ENCODE measurements at places on chromosomes 11 and 22.

GRCh38 chr11:121561240-121561639 is 108.5 kb upstream of the SORL1-AS1 start:
- no peak for DNase-seq

DNA sequence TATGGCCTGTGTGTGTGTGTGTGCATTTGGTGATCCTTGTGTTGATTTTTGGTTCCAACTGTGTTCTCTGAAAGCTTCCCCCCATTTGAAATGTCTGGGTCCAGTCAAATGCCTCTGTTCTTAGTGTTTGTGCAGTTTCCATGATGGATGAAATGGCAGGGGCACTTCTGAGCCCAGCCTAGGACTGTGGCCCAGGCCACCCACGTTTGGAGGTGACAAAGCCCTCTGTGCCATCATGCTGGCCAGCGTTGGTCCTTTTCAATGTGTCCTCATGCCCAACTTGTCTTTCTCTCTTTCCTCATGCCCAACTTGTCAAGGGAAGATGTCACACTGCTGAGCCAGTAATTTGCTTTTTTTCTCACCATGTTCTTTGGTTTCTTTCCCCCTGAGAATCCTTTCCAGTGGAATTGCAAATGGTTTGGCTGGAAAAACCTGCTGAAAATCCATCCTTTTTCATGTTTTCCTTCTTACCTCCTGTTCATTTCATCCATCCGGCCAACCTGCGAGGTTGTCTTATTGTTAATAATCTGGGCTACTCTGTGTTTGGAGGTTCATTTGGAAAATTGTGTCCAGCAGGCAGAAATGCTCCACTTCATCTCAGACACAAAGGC is 113.7 kb upstream of the NAV2 start:
- no peak for DNase-seq

DNA sequence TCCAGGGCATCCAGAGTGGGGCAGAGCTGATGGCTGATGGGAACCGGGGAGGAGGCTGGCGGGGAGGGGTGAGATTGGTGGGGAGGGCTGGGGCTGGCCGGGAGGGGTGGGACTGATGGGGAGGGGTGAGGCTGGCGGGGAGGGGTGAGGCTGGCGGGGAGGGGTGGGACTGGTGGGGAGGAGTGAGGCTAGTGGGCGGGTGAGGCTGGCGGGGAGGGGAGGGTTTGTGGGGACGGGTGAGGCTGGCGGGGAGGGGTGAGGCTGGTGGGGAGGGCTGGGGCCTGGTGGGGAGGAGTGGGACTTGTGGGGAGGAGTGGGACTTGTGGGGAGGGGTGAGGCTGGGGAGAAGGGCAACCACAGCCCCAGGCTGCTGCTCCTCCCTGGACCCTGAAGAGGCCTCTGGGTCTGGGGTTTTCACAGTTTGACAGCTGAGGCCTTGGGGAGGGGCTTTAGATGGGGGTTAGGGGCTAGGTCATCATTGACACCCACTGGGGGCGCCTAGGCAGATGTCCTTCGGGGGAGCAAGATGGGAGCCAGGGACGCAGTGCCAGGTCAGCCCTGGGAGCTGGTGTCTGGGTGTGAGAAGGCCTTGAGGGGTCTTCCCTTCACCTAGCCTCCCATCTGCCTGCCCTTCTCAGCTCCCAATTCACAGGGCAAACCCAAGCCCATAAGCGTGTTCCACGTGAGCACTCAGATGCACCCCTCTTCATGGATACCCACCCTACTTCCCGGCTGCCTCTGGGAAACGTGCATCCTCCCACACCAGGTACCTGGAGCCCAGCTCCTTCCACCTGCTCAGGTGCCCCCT is 26.7 kb downstream of the PARVG start:
- no peak for DNase-seq

- no peak for DNase-seq
Observed at GRCh38 chr11:99015634-99016454, 4.9 kb upstream of the CNTN5 start.

DNA sequence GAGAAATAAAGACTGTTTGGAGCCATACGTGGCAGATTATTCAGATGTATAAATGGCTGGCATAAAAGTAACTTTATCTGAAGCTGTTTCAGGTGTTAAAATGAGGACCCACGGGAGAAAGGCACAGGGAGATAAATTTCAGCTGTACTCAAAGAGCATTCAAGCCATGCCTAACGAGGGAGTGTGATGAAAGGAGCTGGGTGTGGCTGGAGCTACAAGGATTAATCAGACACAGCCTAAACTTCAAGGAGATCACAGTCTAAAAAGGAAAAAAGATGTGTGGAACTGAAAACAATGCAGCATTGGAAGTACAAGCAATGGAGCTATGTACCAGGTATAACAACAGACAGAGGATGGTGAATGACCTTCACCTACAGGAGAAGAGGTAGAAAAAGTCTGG is 120.8 kb upstream of the APOA1 start:
- DNase-seq = no peak

DNA sequence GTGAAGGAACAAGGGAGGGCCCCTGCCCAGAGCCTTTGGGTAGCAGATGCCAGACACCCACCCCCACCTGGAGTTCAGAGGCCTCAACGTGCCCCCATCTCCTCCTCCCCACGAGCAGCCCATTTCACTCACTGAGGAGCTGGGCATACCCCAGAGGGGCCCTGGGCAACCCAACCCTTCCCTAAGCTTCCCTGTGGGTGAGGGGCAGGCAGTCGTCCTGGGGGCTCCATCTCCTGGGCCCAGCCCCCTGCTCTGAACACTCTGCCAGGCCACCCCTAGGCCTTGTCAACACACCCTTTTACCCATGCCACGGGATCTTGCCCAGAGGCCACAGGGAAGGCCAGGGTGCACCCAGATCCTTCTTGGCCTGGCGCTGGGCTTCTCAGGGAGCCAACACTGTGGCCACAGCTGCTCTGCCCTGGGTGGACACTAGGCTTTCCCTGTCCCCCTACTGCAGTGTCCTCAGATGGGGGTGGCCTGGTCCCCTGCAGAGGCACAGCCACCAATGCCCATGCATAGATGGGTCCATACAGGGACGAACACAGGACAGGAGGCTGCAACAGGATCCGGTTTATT is 3.4 kb downstream of the SLC25A1 start:
- no peak for DNase-seq

DNA sequence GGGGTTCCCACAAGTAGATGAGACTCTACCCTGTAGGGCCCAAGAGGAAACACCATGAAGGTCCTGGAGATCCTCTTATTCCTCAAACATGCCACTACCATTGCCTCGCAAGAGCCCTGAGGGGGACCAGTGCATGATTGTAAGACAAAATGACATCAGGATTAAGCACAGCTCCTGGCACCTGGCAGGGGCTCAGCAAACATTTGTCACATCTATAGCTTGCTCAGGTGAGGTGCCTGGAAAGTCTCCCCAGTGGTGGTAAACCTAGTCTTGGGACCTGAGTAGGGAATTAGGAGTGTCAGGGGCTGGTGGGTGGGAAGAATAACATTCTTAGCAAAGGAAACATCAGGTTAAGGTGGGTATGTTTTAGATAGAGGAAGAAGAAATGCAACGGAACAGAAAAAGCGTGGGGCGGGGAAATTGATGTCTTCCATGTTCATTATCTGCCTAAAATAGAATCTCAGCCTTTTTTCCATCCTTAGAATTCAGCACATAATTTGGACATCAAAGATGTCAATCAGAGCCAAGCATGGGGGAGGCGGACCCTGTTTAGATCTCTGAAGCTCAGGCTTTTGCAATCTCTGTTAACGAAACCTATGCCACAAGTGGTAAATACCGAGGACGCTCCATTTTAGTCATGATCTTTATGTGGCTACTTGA is 924 bp downstream of the YPEL1 start:
- no peak for DNase-seq

GRCh38 chr11:27902981-27903624 is 202.8 kb upstream of the BDNF start:
- no peak for DNase-seq

DNA sequence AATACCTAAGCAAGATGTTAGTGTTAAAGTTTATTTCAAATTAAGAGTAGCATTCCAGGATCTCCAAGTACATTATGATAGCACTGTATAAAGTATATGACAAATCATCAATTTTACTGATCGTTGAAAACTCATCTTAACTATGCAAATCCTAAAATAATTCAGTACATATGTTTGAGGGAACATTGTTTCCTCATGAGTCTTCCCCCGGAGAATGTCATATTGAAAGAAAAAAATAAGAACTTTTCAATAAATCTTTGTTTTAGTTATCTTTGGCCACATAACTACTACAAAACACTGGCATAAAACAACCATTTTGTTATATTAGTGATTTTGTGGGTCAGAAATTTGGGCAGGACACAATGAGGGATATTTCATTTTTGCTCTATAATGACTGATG is 135.4 kb downstream of the METTL15 start:
- DNase-seq = no peak

- DNase-seq = no peak
Observed at GRCh38 chr11:90512846-90513245, 290.0 kb upstream of the CHORDC1 start.

DNA sequence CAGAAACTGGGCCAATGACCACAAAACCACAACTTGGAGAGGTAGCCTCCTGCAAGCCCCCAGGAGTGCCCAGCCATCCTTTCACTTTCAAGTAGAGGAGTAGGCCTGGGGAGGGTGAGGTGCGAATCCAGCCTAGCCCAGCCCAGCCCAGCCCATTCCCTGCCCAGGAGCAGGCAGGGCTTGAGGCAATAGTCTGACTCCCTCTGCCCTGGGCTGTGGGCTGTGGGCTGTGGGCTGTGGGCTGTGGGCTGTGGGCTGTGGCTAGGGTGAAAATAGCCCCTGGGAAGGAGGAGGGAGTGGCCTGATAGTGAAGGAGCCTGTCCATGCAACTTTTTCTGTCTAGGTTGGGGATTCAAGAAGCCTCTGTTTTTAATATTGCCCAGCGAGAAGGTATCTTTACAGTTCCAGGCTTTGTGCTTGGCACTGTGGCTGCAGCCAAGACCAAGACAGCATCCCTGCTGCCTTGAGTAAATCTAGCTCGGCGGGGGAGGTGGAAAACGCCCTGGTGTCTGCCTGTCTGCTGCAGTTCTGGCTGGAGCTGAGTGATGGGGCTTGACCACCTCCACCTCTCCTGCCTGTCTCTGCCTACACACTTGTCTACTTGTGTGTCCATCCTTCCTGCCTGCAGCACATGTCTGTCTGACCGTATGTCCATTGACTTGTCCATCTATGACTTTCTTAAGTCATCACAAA is 40.7 kb downstream of the LMO1 start:
- no peak for DNase-seq

DNA sequence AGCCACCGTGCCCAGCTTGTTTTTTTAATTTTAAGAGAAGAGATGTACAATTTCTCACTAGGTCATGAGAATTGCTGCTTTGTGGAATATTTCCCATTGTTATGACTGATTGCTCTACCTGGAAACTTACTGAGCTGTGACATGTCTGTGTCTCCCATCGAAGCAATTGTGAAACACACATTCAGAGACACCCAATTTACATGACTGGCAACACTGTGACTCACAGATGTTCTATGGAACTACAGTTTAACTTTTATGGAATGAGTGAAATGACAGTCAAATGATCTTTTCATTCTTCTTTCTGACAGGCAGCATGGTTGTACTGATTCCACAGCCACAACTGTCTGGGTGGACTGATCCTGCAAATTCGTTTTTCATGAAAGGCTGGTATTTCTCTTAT is 32.3 kb downstream of the ELF5 start:
- DNase-seq = no peak

DNA sequence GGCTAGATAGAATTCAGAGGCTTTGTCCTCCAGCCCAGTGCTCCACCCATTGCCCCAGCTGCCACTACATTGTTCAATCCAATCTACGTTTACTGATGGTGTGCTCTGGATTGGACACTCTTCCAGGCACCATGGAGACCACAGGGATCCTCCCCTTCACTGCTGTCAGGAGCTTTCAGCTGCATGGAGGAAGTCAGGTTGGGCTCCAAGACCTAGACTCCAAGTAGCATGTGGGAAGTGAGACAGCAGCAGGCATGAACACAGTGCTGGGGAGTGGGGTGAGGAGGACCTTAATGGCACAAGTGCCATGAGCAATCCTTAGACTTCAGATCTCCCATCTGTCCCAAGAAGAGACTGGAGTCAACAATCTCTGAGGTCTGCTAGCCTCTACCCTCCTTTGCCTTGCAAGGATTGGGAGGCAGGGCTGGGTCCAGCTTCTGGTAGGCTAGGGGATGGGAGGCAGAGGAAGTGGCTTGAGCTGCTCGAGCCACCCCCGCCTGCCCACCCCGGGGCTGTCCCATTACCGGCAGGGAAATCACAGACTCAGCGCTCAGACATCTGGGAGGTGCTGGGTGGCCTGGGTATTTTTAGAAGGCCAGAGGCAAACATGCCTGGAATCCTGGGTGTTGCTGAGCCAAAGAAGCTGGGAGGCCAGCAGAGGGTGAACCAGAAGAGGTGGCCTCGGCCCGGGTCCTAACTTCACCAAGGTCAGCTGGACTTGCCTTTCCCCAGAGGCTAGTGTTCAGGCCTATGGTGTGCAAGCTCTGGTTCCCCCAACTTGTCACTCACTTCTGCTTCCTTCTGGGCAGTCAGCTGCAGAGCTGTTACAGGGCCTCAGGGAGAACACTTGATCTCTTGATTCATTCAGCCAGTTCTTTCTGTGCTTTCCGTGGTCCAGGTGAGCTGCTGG is 15.2 kb upstream of the FCHSD2 start:
- no peak for DNase-seq

GRCh38 chr22:39723899-39724351 is 153.4 kb downstream of the CACNA1I start:
- DNase-seq = no peak

- no peak for DNase-seq
Observed at GRCh38 chr11:95451682-95452081, 220.7 kb upstream of the SESN3 start.

GRCh38 chr11:44223238-44223637 is 86.7 kb downstream of the ALX4 start:
- DNase-seq = no peak

GRCh38 chr22:26585104-26585790 is 4.7 kb downstream of the TPST2 start:
- DNase-seq = peak; percentile 78

DNA sequence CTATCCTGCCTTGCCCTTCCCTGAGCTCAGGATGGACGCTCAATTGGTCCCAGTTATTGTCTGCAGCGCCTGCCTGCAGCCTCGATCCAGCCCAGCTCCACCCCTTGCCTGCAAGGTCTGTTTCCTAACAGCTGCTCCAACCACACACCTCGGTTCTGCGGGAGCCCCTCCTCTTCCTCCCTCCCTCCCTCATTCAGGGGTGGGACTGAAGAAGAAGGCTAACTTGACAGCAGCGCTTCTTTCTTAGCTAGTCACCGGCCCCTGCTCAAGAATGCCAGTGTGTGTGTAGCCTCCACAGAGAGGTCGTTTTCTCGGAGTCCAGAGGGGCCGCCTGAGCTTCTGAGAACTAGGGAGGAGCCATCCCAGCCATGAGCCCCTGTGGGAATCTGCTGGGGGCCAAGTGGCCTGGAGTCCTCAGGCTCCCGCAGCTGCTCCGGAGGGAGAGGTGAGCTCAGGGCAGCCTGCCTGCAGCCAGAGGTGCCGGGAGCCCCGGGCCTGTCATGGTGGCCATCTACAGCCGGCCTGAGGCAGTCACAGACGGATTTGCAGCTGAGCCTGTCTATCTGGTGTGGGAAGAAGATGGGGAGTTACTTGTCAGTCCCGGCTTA is 36.1 kb downstream of the LIMK2 start:
- DNase-seq = peak; percentile 75

DNA sequence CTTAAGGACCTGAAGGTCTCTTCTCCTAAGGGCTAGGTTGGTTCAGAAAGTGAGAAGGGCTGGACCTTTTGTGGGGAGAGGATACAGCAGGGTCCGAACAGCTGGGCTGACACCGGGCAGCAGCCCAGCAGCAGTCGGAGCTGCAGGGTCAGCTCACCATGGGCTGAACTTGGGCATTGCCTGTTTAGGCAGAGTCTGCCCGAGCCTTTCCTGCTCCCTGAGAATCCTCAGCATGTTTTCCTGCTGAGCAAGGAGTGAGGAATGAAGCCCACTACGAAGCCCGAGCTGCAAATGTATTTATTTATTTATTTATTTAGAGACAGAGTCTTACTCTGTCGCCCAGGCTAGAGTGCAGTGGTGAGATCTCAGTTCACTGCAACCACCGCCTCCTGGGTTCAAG is 83.9 kb downstream of the PTPRJ start:
- no peak for DNase-seq
